ENCODE measurements at places on chromosomes 1 and 21.

DNA sequence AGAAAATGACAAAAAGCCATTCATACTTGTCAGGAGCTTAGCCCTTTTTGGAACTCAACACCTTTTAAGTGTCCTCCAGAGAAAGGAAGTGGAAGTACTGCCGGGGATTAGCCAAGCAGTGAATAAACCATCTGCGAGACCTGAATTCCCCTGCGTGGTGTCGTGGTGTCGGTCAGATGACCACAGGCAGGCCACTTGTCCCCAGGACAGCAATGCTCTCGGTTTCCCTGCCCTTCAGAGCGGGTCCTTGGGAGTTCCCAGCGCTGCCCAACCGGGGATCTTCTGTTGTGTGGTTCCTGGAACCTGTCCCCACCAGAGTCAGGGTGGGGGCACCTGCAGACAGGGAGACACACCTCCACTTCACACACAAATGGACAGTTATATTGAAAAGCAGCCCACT lies 9.2 kb downstream of the GPR157 start:
- no peak for DNase-seq

GRCh38 chr1:224513787-224514209 lies 79.2 kb upstream of the WDR26 start:
- DNase-seq = peak; percentile 77

- DNase-seq = no peak
Observed at GRCh38 chr1:147618771-147619170, 51.6 kb downstream of the ACP6 start.

DNA sequence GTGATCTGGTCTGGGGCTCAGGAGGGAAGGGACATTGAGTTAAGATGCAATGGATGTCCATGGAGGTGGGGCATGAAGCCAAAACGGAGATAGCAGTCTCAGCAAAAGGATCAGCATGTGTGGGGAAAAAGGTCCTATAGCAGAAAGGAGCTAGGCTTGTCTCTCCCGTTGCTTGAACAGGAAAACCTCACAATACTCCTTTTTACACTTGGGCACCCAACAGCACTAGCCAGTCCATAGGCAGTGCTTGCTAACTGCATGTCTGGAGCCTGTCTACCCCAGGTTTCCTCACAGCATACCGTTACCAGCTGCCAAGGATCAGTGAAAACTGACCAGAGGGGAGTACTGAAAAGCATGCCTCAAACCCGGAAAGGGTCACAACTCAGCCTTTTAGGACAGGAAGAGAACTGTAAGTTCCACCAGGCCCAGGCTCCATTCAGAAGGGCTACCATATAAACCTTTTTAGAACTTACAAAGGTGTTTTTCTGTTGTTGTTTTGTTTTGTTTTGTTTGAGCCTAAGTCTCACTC lies 78.6 kb downstream of the JAK1 start:
- DNase-seq = no peak

DNA sequence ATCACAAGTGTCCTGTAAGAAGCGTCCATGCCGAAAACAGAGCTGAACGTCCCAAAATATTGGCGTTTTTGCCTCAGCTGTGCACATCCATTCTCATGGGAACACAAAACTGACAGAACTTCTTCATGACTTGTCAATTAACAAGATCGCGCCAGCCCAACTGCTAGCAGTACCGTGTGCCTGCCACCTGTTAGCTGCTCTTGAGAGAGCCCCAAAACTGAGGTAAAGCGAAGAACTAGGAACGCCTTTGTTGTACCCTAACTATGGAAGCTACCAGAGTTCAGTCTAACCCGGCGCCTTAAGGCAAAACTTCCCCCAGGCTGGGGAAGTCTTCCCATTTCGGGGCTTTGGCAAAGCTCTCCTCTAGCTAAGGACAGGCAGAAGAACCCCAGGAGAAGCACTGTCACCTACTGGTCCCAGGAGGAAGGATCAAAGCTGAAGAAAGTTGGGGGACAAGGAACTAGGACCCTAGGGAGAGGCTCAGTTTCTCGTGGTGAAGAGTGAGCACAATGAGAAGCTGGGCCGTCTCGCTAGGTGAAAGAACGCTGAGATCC lies 719 bp downstream of the EYA3 start:
- DNase-seq = no peak

GRCh38 chr1:164716992-164717703 lies 158.2 kb downstream of the PBX1 start:
- no peak for DNase-seq

DNA sequence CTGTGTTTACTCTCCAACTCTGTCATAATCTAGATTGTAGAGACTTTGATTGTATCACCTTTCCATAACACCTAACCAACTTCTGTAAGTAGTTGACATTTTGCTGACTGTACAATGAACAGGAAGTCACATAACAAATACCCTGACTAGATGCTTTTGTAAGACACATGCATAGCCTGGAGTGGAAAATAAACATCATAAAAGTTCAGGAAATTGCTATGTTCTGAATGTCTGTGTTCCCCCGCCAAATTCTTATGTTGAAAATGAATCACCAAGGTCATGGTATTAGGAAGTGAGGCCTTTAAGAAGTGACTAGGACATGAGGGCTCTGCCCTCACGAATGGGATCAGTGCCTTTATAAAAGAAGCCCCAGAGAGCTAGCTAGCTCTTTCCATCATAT lies 40.4 kb upstream of the ZSWIM5 start:
- DNase-seq = no peak

GRCh38 chr1:119550381-119550780 lies 43.4 kb downstream of the HSD3B1 start:
- no peak for DNase-seq

- no peak for DNase-seq
Observed at GRCh38 chr1:40140211-40140973, 20.8 kb upstream of the RLF start.

DNA sequence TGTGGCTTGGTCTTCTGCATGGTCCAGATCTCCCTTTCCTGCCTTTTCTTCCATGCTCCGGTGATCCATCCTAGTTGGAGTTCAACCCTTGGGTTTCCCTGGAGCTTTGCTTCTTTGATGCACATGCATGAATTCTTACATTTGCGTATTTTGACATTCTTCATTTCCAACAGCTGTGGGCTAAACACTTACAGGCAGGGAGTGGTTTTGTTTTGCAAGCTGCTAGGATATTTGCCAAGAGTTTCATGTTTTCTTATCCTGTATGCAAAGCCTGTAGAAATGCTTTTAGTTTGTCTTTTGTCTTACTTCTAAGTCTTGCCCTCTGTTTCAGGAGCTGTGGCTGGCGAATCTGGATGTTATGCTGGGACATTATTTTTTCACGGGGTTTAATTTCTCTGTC lies 90.3 kb upstream of the PAXBP1 start:
- DNase-seq = no peak

GRCh38 chr1:200435200-200435780 lies 25.5 kb upstream of the ZNF281 start:
- no peak for DNase-seq

DNA sequence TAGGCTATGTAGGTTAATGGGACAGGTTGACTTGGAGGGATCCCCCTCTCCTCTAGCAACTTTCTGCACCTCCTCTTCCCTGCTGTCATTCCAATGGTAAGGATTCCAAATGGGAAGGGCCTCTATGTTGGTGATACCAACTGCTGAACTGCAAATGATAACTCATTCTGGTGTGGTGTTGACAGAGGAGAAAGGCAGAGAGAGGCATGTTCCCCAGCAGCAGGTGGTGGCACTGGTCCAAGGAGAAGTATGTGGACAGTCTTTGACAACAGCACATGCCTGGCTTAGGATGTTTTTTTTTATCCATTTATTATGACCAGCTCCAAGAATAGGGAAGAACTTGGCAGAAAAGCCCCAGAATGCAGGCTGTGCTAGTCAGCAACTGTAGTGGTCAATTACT lies 19.6 kb upstream of the SPAG17 start:
- DNase-seq = no peak

DNA sequence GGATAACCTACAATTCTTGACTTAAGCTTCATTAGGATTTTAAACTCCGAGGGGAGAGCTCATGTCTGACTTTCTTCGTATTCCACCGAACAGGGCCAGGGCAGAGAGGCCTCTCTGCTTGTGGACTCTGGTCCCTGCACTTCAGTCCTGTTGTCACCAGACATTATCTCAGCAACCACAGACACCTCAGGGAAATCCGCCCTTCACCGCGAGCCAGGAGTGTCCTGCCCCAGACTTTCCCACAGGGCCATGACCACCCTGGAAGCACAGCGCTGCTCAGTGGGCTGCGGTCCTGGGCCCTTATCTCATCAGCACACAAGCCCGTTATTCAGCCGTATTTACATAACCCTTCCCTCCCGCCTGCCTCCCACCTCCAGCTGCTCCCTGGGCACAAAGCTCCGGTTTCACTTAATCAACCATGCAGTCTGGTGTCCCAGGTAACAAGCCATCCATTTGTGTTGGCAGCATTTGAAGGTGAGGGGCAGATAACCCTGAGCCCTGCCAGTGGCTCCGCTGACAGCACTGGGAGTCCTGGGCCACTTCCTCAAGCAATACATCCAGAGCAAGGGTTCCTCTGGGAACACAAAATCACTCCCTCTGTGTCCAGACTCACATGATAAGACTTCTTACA lies 122.8 kb upstream of the RAB4A start:
- no peak for DNase-seq

- no peak for DNase-seq
Observed at GRCh38 chr1:145750426-145750825, 31.1 kb downstream of the CD160 start.

DNA sequence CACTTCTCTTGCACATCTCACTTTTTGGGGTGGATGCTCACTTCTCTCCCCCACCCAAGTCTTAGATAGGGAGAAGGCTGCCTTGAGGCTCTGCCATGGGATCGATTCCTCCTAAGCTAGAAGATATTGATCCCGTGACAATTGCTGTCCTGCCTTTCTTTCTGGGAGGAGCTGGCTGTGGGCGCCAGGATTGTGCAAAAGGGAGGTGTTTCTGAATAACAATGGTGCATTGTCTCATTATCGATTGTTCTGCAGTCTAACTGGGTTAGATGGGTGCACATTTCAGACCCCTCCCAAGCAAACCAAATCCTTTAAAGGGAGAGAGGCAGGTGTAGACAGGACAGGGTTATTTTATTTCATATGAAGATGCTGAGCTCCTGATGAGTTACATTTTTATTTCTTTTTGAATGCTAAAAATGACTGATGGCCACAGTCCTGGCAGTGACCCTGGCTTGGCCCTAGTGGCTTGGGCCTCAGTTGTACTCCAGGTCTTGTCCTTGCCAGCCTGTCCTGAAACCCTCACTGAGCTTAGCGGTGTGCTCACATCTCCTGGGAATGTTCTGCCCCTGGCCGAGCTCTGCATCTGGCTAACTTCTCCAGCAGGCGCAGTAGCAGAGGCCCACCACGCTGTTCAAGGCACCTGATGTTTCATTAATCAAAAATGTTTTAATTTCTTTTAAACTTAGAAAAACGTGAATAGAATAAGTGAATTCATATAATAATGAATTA lies 99.0 kb upstream of the KAZN start:
- no peak for DNase-seq

DNA sequence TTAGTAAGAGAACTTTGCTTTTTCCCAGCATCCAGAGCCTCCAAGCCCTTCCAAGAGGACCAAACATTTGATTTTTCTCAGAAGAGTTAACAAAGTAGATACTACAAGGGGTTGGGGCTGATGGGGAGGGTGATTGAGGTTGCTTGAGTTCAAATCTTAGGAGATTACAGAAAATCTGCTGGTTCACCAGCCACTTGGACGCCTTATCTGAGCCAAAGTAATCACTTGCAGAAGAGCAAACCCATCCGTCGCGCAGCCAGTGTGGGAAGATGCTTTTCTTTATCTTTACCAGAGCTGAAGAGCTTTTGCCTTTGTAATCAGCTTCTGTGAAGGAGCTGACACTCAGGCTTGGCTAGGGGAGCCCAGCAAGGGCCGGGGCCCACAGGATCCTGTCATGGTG lies 91.9 kb upstream of the CTTNBP2NL start:
- no peak for DNase-seq

DNA sequence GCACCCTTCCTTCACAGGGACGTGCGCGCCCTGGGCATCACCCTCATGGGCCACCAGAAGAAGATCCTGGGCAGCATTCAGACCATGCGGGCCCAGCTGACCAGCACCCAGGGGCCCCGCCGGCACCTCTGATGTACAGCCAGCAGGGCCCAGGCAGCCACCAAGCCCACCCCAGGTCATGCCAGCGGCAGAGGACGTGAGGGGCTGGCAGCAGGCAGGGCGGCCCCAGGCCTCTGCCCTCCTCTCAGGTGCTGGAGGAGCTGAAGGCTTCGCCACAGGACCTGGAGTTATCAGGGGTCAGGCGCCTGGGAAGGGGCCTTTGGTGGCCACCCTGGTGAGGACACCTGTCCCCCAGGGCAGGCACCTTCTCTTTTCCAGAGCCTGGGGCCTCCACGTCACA lies 34.8 kb upstream of the C1QA start:
- DNase-seq = no peak

Data from activated CD4-positive, alpha-beta T cell treated with anti-CD3 and anti-CD28 coated beads for 1 hour (primary cell).